T-helper 1 cell treated with Interleukin-12 subunit alpha and Interleukin-12 subunit beta and Interleukin-4 antibody, amounts not matched to agents 30 ng/mL and 1 ng/mL, for 36 hours (primary cell): ENCODE measurements at places on chromosomes 2 and 18. TPM values are rescaled to one million over a fixed set of nuclear protein-coding genes. Genes with fewer than 3 reads are reported as not detected.

Gene KIAA1328
- total RNA-seq: 8.6 and 8.8 TPM in 2 replicates

Gene PLA2R1
- total RNA-seq: not detected in 2 replicates

Gene REG1B
- not detected in 2 replicates for total RNA-seq

Gene GULP1
- not detected in 2 replicates for total RNA-seq

Gene ALKAL2
- total RNA-seq: 0.68 and 1.1 TPM in 2 replicates

Gene SP140
- total RNA-seq: 108 and 111 TPM in 2 replicates

Gene POTEC
- not detected in 2 replicates for total RNA-seq

Gene KIF1A
- 0.17 and 0.42 TPM in 2 replicates for total RNA-seq

Gene OBSL1
- 0.12 and 0.25 TPM in 2 replicates for total RNA-seq

Gene KLHL30
- total RNA-seq: not detected in 2 replicates

Gene DYNAP
- not detected in 2 replicates for total RNA-seq

Gene FRZB
- not detected in 2 replicates for total RNA-seq

Gene ANKRD62
- not detected in 2 replicates for total RNA-seq

Gene RAX
- not detected in 2 replicates for total RNA-seq

Gene ATP8B1
- total RNA-seq: not detected in 2 replicates

Gene LRP1B
- total RNA-seq: not detected in 2 replicates

Gene C2orf66
- 1.2 and 1.8 TPM in 2 replicates for total RNA-seq

Gene PARD6G
- 0.05 TPM in 1 of 2 replicates, not detected in the other for total RNA-seq

Gene C1D
- 22.3 and 23.9 TPM in 2 replicates for total RNA-seq

Gene TDRD15
- total RNA-seq: not detected in 2 replicates

Gene NBAS
- total RNA-seq: 34.8 and 38.7 TPM in 2 replicates

Gene LBX2
- 0.42 and 0.98 TPM in 2 replicates for total RNA-seq

Gene STPG4
- total RNA-seq: 0.22 TPM in 1 of 2 replicates, not detected in the other

Gene CD28
- 124 and 128 TPM in 2 replicates for total RNA-seq

Gene LYG1
- total RNA-seq: 2.7 and 2.8 TPM in 2 replicates

Gene ASPRV1
- 1.1 TPM in 2 replicates for total RNA-seq

Gene PRKAG3
- not detected in 2 replicates for total RNA-seq

Gene FSIP2
- total RNA-seq: 0.27 TPM in 2 replicates

Gene CHCHD5
- total RNA-seq: 28.1 and 29.8 TPM in 2 replicates

Gene NGEF
- total RNA-seq: not detected in 2 replicates

Gene LONRF2
- 0.54 and 0.56 TPM in 2 replicates for total RNA-seq

Gene UGT1A4
- not detected in 2 replicates for total RNA-seq

Gene PCARE
- total RNA-seq: not detected in 2 replicates

Gene PJVK
- 1.0 and 1.7 TPM in 2 replicates for total RNA-seq

Gene ASB18
- total RNA-seq: not detected in 2 replicates

Gene IL36A
- 0.32 and 0.49 TPM in 2 replicates for total RNA-seq

Gene PROKR1
- 0.05 TPM in 1 of 2 replicates, not detected in the other for total RNA-seq

Gene TEX44
- not detected in 2 replicates for total RNA-seq

Gene MAIP1
- total RNA-seq: 19.6 and 21.3 TPM in 2 replicates

Gene COL4A4
- not detected in 2 replicates for total RNA-seq

Gene SLC8A1
- 0.49 and 0.73 TPM in 2 replicates for total RNA-seq

Gene ZNF24
- total RNA-seq: 63.9 and 66.5 TPM in 2 replicates

Gene KCNG2
- not detected in 2 replicates for total RNA-seq
